ENCODE measurements at places on chromosomes 1 and 21. TPM values are rescaled to one million over a fixed set of nuclear protein-coding genes. Genes with fewer than 3 reads are reported as not detected.

DNA sequence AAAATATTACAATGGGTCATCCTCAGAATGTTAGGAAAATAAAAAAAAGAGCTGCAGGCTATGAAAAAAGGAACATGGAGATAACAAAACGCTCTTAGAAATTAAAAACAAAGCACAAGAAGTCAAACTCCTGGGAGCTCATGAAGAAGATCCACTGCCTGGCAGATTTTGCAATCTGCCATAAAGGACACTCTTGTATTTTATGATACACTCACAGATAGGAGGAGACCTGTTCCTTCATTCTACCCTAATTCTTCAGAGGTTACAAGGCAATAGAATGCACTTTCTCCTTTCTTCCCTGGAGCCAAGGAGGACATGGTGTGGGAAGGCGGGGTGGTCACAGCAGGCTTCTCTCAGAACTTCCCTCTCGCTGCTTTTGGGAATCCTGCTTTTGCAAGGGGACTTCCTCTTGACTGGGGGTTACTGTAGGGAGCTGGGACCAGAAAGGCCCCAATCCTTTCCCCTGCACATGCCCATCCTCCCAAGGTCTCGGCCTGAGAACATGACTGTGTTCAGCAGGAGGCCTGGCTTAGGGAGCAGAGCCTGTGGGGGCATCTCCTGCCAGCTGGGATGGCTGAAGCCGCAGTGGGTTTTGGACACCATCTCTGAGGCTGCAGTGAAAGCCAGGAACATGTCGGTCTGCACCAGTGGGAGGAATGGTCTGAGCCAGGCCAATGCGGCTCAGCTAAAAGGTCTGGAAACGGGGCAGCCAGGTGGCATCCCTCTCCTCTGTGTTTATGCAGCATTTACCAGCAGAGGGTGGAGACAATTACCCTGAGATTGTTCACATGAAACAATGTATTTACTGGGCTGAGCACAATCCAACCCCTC is 44.8 kb downstream of the GPR161 start:
- no peak for DNase-seq

Gene FCRL1
- total RNA-seq, result not detected

DNA sequence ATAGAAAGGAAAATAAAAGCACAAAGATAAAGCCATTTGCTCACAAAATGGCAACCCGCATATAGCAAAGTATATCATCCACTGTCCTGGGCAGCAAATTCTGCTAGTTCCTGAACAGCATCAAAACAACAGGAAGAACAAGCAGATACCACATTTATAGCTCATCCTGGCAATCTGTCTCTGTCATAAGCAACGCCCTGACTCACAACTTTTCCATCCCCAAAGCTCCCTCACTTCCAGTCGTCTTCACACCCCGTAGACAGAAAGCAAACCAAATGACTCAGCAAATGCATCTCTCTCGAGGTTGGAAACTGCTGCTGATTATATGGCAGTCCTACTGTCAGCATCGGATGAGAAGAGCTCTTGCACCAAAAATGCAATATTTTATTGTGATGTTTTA is 65.8 kb downstream of the AK5 start:
- DNase-seq, result no peak

DNA sequence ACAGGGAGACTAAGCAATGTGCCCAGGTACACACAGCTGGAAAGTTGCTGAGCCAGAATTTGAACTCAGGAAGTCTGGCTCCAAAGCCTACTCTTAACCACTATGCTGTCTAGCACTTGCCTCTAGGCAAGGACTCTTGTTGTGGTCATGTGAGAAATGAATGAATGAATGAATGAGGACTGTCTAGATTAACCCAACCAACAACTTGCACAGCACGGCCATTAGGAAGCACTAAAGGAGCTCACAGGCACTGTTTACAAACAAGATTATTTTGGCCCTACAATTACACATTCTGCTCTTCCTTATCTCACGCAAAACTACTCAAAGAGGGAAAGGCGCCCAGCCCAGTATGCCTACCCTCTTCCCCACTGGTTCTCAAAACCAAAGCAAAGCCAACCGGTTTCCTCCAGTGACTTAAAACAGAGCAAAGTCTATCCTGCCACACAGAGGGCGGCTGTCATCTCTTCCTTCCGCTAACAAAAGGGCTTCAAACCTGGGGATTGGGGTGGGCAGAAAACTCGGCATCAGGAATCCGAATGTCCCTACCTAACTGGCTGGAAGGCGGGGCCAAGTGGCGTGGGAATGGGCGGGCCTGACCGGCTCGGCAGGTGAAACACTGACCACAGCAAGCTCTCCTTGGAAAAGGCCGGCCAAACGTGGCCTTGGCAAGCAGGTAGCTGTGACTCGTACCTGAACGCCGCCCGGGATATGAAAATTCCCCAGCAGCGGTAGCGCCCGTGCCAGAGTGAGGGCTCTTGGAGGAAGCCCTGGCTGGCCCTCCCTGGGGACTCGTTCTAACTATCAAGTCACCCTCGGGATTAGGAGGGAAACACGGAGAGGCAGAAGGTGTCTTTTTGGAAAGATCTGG is 948 bp downstream of the STK40 start:
- DNase-seq, result peak; percentile 64

Gene RORC
- 13.0 TPM for total RNA-seq

- DNase-seq, result no peak
Observed at GRCh38 chr1:29785554-29785953, 549.2 kb downstream of the PTPRU start.

Gene LCE3D
- not detected for total RNA-seq

Gene FLG2
- total RNA-seq, result not detected

Gene PADI2
- 1.1 TPM for total RNA-seq

Gene RCAN1
- total RNA-seq, result 36.7 TPM

Gene NLRP3
- 0.64 TPM for total RNA-seq

Gene TNFRSF8
- 1.2 TPM for total RNA-seq

Gene UBASH3A
- total RNA-seq, result not detected

GRCh38 chr1:113388621-113389358 is 1.5 kb upstream of the MAGI3 start:
- DNase-seq, result no peak

DNA sequence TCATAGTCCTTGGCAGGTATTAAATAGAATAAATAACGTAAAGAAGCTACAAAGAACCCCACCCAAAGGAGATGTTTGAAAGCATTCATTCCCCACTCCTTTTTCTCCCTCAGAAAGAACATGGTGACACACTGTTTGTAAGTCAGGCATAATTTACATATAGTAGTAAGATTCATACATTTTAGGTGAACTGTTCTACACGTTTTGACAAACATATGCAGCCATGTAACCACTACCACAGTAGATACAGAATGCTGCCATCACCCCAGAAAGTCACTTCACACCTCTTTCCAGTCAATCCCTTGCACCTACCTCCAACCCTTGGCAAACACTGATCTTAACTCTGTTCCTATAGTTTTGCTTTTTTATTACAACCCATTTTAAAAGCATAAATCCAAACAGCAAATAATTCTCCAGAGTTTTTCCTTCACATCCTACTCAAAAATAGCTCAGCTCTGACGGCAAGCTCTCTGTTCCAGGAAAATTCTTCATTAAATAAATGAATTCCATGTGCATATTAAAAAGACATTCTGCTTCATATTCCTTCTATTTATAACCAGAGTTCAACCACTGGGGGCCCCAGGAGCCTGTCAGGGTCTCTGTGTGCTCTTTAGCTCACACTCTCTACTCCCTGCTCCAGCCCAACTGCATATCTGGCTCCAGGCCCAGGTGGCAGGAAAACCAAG is 258.8 kb downstream of the PLPP3 start:
- DNase-seq, result peak; percentile 71

DNA sequence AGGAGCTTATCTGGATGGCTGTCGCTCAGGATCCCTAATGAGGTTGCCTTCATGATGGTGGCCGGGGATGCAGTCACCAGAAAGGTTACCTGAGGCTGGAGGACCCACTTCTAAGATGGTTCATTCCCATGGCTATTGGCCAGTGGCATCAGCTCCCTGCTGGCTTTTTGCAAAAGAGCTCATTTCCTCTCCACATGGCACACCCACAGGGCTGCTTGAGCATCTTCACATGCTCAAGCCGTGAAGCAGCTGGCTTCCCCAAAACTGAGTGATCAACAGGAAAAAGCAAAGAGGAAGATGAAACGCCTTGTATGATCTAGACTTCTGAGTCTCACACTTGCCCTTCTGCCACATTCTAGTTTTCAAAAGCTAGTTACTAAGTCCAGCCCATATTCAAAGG is 124.6 kb upstream of the CXADR start:
- DNase-seq, result no peak

All from left ventricle myocardium superior (tissue), 1 donor.